ENCODE measurements at places on chromosomes 6 and 20.

GRCh38 chr6:144597511-144597910 is 312.4 kb downstream of the UTRN start:
- DNase-seq, result no peak

- no peak for DNase-seq
Observed at GRCh38 chr20:37954190-37954589, 51.3 kb downstream of the VSTM2L start.

- peak; percentile 65 for DNase-seq
Observed at GRCh38 chr20:30811885-30812671, 445.4 kb upstream of the DEFB115 start.

GRCh38 chr20:14114065-14114704 is 118.9 kb downstream of the MACROD2 start:
- no peak for DNase-seq

- no peak for DNase-seq
Observed at GRCh38 chr20:37529968-37530600, 2.4 kb upstream of the BLCAP start.

GRCh38 chr6:107075951-107076381 is 39.3 kb downstream of the BEND3 start:
- DNase-seq, result no peak

GRCh38 chr6:108549741-108550140 is 11.0 kb upstream of the FOXO3 start:
- peak; percentile 52 for DNase-seq

DNA sequence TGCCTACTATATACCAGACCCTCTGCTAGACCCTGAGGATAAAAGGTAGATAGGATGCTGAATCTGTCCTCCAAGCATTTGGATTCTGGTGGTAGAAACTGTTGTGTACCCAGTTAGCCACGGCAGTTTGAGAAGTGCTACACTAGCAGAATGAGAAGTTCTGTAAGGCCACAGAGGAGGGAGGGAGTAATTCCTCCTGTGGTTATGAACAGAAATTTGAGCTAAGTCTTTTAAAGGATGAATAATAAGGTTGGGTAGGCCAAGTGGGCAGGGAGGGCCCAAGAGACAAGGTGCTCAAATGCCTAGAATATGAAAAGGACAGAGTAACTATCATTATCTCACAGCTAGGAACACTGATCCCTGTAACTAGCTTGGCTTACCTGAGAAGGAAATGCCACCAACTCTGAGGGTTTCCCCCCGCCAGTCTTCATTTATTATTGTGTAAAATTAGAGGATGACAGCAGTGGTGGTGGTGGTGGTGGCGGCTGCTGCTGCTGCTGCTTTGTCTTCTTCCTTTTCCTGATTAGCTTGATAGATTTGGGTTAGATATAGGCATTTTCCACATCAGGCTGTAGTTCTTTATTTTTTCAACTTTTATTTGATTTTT is 243.3 kb downstream of the PRL start:
- DNase-seq, result no peak

DNA sequence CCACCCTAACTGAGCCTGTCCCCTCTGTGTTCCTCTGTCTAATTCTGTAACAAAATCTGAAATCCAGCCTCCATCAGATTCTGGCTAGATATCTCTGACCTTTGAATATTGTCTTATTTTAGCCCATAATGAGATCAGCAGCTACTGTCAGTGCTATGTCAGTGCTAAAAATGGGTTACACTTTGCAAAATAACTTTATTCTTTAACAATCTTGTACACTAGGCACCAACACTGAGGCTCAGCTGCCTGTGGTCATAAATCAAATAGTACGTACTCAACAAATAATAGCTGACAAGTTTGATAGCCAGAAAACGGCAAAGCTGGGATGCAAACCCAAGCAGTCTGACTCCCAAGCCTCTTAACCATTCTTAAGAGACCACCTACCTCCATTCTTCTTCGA is 22.1 kb downstream of the TTPAL start:
- DNase-seq, result no peak

- DNase-seq, result no peak
Observed at GRCh38 chr6:142326540-142326939, 24.7 kb downstream of the ADGRG6 start.

- no peak for DNase-seq
Observed at GRCh38 chr6:88455317-88455716, 289.2 kb upstream of the CNR1 start.

DNA sequence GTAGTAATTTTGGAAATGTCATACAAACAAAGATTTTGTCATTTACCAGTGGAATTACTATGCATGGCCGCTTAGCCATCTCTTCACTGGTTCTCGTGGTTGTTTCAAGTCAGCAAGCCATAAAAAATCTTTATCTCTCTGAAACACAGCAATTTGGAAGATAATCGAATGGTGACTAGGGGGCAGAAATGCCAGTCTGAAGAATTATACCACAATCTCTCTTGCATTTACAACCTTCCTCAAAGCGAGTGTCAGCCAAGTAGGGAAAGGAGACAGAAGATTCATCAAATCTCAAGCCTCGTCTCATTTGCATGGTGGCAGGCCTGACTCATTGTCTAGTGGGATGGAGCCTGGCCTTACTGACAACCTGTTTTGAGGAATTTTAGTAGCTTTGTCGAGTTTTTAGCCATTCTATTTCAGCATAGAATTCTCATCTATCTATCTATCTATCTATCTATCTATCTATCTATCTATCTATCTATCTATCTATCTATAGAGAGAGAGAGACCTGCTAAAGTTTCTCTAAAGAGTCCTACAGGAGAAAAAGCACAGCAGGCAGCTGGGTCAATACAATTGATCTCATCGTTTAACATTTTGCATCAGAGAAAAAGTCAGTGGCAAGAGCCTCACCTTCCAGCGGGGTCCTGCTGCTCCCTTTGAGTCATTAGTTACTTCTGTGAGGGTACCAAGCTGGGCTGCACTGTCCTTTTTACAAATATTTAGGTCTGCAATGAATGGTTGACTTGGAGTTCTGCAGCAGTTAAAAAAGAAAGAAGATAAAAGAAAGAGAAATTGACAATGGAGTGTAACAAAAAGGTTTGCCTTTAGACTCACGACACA is 572.8 kb downstream of the TFAP2A start:
- no peak for DNase-seq

DNA sequence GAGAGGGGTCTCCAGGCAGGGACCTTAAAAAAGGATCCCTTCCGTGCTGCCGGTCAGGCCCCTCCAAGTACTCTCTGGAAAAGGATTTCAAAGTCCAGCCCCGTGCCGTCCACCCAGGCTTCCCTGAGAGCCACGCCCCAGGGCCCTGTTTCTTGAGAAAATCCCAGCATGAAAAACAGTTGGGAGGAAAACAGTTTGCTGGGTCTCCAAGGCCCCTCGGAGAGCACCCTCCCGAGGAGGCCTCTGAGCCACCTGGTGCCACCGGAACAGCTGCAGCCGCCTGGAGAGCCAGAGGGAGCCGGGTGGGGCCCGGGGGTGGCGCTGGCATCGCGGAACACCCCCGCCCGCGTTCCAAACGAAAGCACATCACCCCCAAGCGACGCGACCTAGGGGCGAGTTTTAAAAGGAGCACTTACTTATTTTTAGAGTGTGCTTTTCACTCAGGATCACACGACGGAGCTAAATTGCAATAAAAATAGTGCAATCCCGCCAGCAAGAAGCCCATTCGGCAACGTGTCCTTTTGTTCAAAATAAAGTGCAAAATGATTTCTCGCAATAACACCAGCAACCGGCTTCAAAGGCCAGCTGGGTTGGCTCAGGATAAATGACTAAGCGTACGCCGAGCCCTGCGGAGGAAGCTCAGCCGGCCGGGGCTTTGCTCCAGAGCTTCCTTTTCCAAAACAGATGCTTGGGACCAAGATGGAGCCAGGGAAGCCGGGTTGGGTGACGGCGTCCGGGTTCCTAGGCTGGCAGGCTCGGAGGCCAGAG is 64.2 kb downstream of the YTHDF1 start:
- no peak for DNase-seq

- DNase-seq, result no peak
Observed at GRCh38 chr20:23766531-23766930, 15.8 kb upstream of the CST1 start.

- no peak for DNase-seq
Observed at GRCh38 chr6:40796260-40797221, 209.4 kb upstream of the LRFN2 start.

DNA sequence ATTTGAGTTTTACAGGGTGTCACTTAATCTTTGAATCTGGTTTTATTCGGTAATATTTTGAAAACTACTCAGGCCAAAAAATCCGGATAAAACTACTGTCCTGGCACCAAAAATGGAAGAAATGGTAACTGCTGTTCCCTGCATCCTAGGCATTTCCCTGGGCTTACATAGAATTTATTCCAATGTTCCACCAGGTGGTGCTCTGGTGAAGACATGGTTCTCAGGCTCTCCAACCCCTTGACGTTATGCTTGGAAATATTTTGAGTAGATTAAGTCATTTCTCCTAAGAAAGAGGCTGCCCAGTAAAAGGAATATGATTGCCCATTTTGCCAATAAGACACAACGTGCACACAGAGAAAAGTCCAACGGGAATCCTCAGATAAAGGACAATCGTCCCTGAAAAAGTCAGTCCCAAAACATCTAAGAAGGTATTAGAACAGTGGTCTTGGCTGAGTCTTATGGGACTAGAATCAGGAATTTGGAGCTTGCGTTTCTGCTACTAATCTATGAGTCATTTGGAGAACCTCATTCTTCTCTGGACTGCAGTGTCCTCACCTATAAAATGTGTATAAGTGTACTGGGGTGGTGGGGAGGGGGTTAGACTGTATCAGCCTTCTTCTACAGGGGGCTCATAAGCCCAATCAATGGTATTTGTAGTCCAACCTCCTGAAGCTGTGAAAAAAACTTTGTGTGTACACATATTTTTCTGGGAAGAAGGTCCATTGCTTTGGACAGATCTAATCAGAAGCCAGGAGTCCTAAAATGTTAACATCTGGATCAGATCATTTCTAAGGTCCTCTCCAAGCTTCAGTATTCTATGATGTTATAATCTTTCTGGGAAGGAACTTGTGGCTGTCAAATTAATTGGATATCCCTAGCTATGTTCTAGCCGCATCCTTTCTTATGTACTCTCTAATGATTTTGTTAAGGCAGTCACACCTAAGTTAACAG is 131.0 kb upstream of the BMP2 start:
- peak; percentile 66 for DNase-seq

- DNase-seq, result peak; percentile 72
Observed at GRCh38 chr6:14765721-14766390, 480.0 kb upstream of the JARID2 start.

DNA sequence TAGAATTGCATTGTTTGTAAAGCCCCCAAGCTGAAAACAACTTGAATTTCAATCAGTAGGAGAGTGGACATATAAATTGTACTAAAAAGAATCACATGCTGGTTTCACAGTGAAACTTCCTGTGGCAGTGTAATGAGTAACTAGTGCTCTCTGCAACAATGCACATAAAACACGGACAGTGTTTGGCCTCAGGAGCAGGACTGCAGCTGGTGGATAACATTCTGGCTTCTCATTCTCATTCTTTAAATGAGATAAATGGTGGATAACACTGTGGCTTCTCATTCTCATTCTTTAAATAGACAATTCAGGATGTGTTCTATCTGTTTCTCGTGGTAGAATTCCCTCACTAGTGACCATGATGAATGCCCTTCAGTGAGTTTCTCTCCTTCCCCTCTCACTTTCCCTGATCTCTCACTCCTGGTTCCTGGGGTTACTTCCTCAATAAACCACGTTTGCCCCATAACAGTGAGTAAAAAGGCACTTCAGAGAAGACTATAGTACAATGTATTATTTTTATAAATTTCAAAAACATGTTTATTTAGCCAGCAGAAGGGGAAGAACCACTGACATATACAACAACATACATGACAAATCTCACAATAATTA is 59.9 kb downstream of the SLC22A2 start:
- DNase-seq, result no peak

GRCh38 chr6:30802731-30803130 is 58.4 kb upstream of the IER3 start:
- DNase-seq, result no peak

GRCh38 chr6:42627044-42627443 is 63.2 kb downstream of the UBR2 start:
- no peak for DNase-seq

- DNase-seq, result no peak
Observed at GRCh38 chr6:152002306-152002705, 194.8 kb downstream of the ESR1 start.

DNA sequence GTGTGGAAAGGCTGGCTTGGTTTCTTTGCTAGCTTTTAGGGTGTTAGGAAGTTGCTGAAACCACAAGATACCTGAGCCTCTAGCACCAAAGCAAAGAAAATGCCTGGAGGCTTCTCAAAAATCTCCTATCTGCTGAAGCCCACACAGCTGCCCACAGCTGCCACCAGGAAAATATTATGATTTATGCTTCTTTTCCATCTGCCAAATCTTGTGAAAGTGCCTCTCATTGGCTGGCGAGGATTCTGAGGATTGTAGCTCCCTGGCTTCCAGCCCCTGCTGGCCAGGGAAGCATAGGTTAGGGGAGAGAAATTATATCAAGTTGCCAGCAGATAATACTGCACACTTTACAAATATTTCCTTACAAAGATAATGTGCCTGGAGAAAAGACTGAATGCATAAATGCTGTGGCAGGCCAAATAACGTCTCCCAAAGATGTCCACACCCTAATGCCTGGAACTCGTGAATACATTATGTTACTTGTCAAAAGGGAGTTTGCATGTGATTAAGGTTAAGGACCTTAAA is 98.4 kb downstream of the MRPL14 start:
- no peak for DNase-seq

DNA sequence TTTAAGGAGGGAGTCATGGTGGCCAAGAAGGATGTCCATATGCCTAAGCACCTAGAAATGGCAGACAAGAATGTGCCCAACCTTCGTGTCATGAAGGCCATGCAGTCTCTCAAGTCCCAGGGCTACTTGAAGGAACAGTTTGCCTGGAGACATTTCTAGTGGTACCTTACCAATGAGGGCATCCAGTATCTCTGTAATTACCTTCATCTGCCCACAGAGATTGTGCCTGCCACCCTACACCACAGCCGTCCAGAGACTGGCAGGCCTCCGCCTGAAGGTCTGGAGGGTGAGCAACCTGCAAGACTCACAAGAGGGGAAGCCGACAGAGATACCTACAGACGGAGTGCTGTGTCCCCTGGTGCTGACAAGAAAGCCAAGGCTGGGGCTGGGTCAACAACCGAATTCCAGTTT is 115.0 kb downstream of the HFE start:
- no peak for DNase-seq

- peak; percentile 65 for DNase-seq
Observed at GRCh38 chr6:138815797-138816528, 20.1 kb downstream of the ECT2L start.

All from suppressor macrophage treated with lipopolysaccharide for 4 hours (primary cell).